ENCODE measurements at places on chromosomes 2 and 18.

DNA sequence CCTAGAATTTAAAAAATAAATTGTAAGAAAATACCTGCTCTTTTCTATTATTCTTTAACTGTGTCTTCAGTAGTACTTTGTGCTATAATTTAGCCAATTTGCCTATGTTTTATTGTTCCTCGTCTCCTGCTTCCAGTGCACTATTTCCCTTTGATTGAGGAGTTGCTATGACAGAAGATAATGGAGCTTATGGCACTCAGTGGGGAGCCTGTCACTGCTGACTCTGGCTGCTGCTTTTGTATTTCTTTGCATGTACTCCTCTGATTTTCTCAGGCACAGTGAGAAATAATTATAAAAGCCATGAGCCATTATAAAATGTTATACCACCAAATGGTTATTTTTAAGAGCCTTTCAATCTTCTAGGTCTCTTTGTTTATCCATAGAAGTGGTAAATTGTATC lies 1310.8 kb upstream of the SLC39A10 start:
- DNase-seq, result no peak

DNA sequence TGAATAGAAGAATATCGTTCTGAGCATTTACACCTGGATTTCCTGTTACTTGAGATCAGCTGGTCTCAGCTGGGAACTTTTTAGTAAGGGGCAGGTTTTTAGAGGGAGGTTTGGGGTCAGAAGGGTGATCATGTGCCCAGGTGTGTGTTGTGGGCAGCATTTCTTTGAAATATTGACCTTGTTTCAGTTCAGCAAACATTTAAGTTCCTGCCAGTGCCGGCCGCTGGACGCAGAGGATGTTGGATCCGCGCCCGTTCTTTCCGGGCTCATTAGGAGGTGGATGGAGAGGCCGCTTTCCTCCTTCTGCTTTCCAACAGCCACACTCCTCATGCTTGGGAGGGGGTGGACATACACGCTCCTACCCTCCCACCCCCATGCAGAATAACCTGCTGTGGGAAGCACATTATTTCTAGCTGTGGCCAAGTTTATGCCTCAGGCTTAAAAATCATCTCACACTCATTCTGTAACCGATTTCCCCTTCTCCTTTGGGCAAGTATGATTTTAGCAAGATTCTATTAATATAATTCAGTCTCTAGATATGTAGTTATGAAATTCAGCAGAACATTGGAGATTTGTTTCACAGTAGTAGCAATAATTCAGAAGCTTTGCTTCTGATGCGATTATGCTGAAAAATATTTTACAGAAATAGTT lies 131.4 kb downstream of the ZNF236 start:
- no peak for DNase-seq

DNA sequence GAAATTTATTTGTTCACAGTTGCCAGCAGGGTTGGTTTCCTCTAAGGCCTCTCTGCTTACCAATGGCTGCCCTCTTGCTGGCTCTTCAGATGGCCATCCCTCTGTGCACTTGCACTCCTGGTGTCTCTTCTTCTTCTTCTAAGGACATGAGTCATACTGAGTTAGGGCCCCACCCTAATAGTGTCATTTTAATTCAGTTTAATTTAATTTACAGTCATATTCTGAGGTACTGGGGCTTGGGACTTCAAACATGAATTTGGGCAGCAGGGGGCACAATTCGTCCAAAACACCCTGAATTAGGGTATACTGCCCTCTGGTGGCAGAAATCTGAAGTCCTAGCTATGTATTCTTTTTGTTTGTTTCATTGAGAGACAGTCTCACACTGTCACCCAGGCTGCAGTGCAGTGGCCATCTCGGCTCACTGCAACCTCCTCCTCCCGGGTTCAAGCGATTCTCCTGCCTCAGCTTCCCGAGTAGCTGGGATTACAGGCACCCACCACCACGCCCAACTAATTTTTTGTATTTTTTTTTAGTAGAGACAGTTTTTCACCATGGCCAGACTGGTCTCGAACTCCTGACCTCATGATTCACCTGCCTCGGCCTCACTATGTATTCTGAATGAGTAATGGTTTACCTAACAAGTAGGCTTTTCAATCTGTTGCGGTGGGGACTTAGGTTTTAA lies 19.8 kb downstream of the SLC4A1AP start:
- DNase-seq, result peak; percentile 95

DNA sequence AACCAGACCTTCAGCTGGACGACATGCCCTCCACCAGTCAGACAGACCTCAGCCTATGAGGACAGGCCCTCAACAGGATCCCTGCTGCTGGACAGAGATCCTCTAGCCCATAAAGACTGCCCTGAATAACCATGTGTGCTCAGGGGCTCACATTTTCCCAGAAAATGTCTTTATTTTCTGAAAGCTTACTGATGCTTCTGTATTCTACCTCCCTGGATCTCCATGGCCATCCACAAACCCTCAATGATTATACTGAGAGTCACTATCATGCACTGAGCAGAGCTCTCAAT lies 1.8 kb upstream of the PTPN18 start:
- no peak for DNase-seq

DNA sequence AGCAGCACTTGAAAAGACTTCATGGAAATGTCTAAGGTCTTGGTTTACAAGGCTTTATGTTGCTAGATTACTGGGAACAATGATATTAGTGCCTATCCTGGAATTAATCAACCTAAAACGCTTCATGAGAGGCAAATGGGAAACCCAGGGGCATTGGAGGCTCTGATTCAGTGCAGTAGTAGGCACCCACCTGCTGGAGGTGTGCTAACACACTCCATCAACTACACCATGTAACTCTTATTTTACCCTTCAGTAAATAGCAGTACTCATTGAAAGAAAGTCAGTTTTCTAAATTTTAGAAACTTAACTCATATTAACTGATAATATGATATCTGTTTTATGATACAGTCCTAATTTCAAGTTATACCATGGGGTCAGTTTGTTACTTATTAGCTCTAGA lies 17.4 kb upstream of the HNRNPA3 start:
- DNase-seq, result no peak

DNA sequence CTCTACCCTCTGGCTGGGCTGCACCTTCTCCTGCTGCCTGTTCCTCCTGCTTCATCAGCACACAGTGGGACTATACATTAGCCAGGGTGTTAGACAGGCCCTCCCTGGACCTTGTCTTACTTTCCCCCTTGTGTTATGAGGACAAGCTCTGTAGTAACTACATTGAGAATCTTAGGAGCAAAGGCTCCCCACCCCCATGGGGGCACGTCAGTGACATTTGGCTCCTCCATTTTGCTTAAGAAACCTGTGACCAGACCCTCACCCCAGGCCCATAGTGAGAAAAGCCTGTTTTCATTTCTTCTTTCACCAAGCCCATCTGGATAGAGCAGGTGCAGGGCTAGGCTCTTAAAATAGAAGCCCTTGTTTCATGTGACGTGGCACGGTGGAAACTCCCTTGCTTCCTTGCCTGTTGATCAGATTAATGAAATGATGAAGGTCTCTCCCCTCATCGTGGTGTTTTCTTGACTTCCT lies 146.7 kb downstream of the RPIA start:
- no peak for DNase-seq

DNA sequence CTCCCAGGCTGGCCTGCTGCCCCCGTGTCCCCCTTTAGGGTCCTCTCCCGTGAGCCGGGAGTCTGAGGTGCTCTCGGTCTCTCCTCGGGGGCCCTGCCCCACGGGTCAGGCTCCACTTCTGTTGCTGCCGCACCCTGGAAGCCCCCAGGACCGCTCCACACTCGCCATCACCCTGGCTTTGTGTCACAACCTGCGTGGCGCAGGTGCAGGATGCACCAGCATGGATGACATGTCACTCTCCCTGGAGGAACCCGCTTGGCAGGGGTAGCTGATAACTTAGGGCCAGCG lies 10.8 kb upstream of the ARHGEF4 start:
- no peak for DNase-seq
